ENCODE measurements at places on chromosomes 3 and 15.

- DNase-seq = peak; percentile 70
These were observed 53.5 kb upstream of the LCTL start for GRCh38 chr15:66619152-66619903.

DNA sequence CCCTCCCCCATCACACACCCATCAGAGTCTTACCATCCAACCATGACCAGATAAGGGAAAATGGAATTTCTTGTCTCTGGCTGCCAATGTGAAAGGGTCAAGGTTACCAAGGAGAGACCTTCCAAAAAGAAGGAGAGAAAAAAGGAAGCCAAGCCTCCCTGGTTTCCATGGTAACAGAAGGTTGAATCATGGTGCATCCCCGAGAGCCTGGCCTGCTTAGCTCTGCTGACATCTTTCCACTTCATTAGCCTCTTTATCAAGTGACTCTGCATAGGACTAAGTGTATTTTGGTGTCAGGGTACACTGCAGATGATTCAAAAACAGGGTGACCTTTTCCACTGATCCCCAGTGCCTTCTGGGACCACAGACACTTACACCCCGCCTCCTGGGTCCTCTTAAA is 225.7 kb upstream of the PPP2R3A start:
- DNase-seq = no peak

DNA sequence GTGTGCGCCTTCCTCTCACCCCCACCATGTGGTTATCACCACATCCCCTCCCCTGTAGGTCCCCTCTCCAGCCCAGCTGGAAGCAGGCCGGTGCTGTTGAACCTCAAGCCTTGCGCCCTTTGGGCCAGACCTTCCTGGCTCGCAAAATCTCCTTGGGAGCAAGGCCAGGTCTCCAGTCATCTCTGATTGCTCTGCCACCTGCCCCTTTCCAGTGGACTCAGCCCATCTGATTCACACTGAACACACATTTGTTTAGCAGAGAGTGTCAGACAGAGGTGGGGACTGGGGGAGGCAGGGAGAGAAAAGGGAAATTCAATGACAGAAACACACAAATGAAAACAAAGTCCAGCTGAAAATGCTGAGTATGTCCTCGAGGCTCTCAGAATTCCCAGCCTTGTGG is 119.4 kb downstream of the TPRA1 start:
- no peak for DNase-seq

DNA sequence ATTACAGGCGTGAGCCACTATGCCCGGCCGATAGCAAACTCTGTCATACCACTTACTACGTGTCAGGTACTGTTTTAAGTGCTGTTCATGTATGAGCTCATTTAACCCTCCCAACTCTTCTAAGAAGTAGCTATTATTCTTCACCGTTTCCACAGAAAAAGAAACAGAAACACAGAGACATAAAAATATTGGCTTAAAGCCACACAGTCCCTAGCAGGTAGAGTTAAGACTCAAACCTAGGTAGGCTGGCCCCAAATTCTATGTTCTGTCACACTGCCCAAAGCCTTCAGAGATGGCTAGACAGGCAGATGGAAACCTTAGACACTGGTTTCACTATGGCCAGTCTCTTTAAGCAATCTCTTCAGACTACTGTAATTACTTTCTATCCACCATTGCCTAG is 149.8 kb upstream of the KCNMB2 start:
- DNase-seq = no peak

GRCh38 chr3:37703626-37704025 is 158.1 kb upstream of the CTDSPL start:
- no peak for DNase-seq

GRCh38 chr15:31273258-31273941 is 53.2 kb upstream of the KLF13 start:
- no peak for DNase-seq

- DNase-seq = no peak
These were observed 12.8 kb upstream of the MEIS2 start for GRCh38 chr15:37112971-37113670.

GRCh38 chr15:69117431-69117871 is 43.0 kb upstream of the GLCE start:
- no peak for DNase-seq

DNA sequence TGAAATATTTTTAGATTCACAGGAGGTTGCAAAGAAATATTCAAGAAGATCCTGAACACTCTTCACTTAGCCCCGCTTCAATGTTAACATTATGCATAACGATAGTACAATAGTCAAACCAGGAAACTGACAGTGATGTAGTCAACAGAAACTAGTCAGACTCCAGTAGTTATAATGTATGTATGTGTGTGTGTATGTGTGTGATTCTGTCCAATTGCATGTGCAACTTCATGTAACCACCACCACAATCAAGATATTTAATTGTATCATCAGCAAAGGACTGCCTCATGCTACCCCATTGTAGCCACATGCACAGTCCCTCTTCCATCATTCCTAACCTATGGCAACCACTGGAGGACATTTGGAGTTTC is 77.9 kb downstream of the APBA2 start:
- no peak for DNase-seq

- DNase-seq = no peak
These were observed 287.8 kb upstream of the GOLIM4 start for GRCh38 chr3:168383573-168383972.

GRCh38 chr15:94253742-94254141 is 22.4 kb downstream of the MCTP2 start:
- no peak for DNase-seq

DNA sequence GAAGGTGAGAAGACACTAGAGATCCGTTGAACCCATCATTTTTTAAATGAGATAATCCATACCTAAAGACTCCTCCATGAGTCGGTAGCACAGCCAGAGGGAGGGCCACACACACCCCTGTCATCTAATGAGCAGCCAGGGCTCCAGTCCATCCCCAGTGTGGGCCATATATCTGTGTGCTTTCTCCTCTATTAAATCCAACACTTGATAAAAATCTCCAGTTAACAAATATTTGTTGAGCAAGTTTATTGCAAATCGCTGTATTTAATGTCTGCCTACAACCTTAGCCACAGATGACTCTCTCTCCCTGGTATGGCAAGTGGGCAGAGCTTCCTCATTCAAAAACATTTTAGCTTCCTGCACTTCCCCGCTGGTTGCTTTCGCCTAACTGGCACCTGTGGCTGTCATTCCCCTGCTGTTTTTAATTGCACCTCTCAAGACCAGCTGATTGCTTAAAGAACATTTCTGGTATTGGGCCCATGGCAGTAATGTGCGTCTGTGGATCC is 82.8 kb downstream of the SMAD3 start:
- DNase-seq = peak; percentile 88

DNA sequence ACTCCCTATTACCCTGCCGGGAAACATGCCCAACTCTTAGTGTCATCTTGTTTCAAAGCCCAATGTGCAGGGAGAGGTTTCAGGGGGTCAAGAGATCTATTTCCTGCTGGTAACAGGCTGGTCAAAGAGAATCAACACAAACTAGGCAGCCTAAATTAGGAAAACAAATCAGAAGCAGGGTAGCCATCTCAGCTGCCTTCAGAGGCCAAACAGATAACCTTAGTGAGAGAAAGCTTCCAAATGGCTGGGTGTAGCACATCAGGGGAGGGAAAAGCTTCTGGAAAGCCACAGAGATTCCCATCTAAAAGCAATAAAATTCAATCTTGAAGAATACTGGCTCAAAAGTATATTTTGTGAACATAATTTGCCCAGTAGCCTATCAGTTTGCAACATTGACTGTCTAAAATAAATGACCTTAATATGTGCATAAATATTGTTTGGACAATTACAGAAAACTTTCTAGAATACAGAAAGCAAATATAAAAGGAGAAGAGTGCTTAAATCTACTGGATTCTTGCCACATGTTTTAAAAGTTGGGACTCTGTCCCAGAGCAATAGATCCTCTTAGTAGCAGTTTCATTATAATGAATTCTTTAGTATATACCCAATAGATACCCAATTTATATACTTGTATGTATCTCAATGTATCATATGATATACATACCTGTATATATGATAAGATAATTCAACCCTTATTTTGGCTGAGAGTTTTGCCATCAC is 371.9 kb upstream of the RARB start:
- DNase-seq = no peak

DNA sequence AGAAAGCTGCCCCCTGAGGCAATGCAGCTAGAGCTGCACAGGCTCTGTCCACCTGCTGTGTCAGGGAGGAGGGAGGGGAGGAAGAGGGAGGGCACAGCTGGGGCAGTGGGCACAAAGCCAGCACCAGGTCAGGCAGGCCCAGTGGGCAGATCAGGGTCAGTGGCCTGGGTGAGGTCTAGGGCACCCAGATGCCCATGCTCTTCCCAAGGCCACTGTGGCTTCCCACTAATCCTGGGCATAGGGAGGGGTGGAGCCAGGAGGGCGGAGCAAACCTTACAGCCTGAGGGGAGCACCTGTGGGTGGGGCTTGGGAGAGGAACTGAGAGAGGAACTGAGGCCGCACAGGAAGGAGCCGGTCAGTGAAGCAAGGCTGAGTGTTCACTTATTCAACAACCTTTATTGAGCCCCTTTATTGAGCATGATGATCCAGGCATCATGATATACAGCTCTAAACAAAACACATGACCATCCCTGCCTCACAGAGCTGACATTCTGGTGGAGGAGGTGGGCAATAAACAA is 55.0 kb downstream of the RHCG start:
- no peak for DNase-seq

- DNase-seq = no peak
These were observed 48.6 kb upstream of the KLF13 start for GRCh38 chr15:31278061-31278445.

GRCh38 chr3:9676785-9677184 is 26.8 kb upstream of the CPNE9 start:
- DNase-seq = no peak

DNA sequence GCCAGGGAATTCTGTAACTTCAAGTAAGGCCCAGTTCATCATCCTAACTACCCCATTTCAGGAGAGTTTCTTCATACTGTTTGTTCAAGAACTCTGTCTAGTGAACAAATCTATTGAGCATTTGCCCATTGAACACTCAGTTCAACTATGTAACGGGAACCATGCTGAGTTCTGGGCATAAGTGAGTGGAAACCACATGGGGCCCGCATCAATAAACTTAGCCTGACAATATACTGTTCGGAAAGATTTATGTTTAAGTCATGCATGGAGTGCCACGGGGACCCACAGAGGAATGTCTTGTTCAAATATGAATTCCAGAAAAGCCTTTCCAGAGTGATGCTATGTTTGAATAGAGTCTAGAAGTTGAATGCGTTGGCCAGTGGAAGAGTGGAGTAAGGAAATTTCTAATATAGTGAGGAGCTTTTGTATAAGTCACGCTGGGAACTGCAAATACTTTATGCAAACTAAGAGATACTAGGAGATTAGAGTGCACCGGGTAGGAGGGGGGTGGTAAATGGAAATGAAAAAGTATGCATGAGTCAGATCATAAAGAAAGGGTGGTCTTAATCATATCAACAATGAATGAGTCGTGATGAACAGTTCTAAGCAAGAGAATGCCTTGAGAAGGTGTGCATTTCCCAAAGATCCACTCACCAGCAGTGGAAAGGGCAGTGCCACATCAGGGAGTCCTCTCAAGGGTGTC is 279.8 kb downstream of the VPS13C start:
- DNase-seq = peak; percentile 15

- no peak for DNase-seq
These were observed 120.7 kb downstream of the CMSS1 start for GRCh38 chr3:99938270-99938911.

DNA sequence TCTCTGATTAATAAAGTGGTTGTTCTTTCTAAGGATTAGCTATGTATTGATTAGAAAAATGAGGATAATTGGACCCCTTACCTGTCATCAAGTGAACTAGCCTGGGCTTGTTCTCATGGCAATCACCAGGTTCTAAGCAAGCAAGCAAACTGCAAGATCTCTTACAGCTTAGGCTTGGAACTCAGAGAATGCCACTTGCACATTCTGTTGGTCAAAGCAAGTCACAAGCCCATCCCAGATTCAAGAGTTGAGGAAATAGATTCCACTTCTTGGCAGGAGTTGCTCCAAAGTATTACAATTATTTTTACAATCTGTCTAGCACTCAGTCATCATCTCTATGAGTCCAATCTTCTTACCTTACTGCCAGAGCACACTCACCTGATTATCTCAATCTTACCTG is 180.3 kb downstream of the SYNPR start:
- no peak for DNase-seq

DNA sequence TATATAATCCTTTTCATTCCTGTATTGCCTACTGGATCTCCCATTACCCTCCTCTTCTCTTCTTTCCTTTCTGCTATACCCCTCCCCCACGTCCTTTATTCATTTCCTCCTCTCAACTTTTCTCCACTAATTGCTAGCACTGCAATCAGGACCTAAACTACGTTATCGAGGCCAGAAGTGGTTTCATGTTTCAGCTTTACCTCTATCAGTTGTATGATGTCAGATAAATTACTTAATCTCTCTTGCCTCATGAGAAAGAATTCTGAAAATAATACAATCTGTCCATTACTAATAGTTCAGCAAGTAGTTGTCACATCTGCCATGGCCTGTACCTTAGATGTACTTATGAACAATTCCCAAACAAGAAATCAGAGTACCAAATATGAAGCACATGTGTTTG is 10.6 kb downstream of the POPDC2 start:
- no peak for DNase-seq

DNA sequence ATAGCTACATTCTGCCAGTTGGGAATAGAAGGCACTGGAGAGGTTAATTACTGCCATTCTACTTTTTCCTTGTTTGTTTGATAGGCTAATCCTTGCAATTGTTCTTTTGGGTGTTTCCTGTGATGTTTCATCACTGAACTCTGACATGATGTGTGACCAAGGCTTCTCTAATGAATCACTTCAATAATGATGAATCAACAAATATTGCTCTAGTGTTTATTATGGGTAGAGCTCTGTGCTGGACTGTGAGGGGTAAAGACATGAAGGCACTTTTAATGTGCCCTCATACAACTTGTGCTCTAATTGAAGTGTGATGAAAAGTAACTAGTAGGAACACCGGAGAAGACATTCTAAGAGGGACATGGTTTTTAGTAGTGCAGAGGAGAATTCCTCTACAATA is 233.6 kb downstream of the WDR72 start:
- no peak for DNase-seq

- DNase-seq = no peak
These were observed 214.5 kb downstream of the KCNMB2 start for GRCh38 chr3:178750639-178751300.

- DNase-seq = peak; percentile 75
These were observed 109.0 kb downstream of the TLE3 start for GRCh38 chr15:69988541-69989225.

DNA sequence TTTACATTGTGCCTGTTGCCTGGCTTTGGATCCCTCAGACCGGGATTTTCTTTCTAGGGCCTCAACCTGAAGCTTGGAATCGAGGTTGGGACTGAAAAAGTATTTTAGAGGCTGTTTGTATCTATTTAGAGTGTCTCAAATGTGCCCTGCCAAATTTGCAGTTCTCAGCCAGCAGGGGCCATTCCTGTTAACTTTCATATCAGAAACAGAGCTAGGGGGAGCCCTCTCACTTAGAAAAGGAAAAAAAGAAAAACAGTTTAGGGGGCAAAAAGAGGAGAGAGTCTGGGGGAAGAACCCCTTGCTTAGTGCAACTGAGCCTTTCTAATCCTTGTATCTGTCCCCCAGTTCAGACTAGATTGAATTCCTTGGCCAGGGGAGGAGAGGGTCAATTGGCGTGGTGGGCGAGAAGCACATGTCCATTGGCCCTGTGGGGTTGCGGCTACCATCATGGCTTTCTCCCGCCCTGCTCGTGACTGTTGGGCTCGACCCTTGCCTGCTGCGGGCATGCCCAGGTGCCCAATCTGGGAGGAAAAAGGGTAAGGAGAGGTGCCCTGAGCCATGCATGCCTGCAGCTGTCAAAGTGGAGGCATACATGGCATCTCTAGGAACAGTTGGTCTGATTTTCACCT is 101.6 kb downstream of the CFAP44 start:
- DNase-seq = no peak
